Effector CD4-positive, alpha-beta T cell (primary cell): ENCODE measurements at places on chromosomes 1 and 21.

DNA sequence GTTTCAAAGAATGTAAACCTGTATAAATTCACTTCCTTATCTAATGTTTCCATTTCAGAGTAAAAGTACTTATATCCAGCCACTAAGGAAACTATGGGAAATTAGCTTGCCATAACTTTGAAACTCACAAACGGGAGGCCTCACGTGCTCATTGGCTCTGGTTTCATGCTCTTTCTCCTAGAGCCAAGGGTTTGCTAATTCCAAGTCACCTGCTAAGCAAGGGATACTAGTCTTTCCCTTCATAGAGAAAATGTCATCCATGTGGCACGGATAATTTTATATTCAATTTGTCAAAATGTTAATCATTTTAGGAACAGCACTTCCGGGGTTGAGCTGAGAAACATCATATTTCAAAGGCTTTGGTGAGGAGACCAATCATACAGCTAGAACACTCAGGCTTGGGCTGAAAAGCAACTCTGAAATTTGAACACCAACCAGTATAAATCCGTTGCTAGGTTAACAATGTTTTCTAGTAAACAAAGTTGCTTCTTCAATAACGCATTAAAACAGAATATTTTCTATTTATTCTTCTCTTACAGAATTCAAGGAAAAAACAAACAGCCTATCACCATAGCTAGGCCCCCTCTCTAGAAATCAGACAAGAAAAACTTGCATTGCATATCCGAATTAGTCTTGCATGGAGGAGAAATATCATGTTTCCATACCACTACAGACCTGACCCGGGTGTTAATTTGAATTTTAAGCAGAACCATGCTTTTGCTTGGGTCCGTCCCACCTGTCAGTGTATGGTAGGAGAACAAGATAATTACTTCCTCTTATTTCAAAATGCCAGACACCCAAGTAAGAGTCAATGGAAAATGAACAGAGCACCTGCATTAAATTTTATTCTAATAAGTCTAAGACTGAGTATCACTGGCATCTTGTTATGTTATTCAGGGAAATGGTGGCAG lies 196.1 kb upstream of the ESRRG start:
- DNase-seq = no peak

GRCh38 chr1:85047144-85047471 lies 1.2 kb downstream of the MCOLN3 start:
- no peak for DNase-seq

- DNase-seq = no peak
Observed at GRCh38 chr1:236124965-236125364, 17.4 kb upstream of the GPR137B start.

DNA sequence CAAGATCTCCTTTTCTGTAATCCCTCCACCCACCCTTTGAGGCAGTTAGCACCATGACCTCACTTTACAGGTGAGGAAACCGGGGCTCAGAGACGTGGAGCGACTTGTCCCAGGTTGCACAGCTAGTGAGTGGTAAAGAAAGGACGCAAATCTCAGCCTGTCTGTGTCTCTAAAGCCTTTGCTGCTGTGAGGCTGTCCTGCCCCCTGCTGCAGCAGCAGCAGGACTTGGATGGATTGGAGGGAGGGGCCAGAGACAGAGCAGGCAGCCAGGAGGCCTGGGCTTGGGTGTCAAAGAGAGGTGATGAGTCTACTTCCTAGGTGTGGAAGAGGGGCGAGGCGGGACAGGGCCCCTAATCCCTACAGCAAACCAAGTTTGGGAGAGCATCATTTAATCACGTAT lies 69.6 kb downstream of the PTPRU start:
- DNase-seq = no peak

GRCh38 chr1:2300851-2301606 lies 72.9 kb downstream of the SKI start:
- peak; percentile 94 for DNase-seq

DNA sequence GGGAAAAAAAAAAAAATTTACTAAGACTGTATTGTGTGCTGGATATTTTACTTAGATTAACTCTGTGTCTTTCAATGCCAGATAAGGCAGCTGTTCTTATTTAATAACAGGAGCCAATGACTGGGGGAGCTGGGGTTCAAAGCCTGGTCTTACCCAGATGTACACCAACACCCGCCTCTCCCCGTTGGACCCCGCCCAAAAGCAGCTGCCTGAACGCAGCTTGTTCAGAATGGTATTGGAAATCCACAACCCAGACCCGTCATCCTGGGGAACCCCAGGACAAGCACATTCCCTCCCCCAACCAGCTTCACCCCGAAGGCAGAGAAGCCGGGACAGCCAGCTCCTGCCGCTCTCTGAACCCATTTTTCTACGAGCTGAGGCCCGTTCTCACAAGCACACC lies 113.6 kb upstream of the TMPRSS2 start:
- DNase-seq = no peak

DNA sequence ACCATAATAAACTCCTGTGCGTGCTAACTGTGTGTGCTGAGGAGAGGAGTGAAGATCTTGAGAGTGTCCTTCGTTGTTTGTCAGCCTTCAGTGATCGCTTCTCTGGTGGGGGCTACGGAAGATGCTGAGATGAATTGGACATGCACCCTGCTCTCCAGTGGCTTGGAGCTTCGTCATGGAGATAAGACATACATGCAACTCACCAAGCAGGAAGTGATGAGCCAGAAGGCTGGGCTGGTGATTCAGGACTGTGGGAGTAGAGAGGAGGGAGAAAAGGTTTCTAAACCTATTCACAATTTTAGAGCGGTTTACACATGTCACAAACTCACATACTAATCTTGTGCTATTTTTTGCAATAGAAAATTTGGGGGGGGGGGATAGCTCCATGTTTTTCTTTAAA lies 128.9 kb upstream of the ADAR start:
- DNase-seq = no peak

GRCh38 chr1:157992031-157992832 lies 1.2 kb upstream of the KIRREL1 start:
- DNase-seq = no peak

DNA sequence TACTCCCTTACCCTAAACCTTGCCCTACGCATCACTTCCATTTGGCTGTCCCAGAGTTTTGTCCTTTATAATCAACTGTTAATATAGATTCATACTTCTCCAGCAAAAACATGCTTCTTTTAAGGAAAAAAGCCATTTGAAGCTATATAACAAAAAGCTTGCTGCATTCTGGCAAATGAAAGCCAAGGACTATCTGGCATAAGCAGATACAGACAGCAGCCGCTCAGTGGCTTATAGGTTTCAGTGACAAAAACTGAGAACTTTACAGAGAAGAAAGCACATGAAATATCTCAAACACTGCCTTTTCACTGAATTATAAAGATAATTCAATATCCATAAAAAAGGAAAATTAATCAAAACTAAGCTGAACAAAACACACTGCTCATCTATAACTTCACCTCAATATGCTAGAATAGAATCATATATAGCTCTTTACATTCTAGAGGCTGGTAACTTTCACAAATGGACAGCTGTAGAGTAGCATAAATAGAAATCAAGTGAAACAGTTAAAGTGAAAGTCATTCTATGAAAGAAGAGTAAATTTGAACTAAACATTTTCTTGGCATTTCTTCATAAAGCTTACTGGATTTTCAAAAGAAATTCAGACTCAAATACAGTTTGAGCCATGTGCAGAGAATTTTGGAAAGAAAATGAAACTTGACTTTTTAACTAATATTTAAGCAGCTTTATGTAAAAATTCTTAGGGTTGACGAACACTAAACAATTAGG lies 19.6 kb downstream of the CDC42BPA start:
- no peak for DNase-seq

DNA sequence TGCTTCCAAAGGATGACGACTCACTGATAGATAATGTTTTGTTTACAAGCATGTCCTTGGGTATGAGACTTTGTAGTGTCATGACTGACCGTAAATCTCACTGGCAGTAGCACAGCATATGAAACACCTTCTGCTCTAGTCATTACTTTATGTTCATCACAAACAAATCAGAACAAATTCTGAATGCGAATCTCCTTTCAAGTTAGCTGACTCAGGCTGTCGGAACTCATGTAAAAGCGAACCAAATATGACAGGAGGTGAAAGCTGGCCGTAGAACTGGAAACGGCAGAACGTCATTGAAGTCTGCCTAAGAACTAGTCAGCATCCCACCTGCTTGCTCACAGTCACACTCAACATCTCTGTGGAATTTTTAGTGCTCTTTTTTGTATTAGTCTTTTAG lies 143.9 kb downstream of the RGS7 start:
- no peak for DNase-seq
